H7 (cell line): ENCODE measurements at places on chromosomes 13 and 19. TPM values are rescaled to one million over a fixed set of nuclear protein-coding genes. Genes with fewer than 3 reads are reported as not detected.
A peak's percentile ranks its signal among the peaks of the same experiment; 100 is the strongest.

- DNase-seq, result no peak
Measured at GRCh38 chr13:75986818-75987217, 350.7 kb downstream of the LMO7 start.

GRCh38 chr13:21039097-21039800, 22.1 kb downstream of the LATS2 start:
- peak; percentile 38 for DNase-seq

GRCh38 chr13:100825557-100825956, 151.0 kb upstream of the TMTC4 start:
- DNase-seq, result no peak

GRCh38 chr19:17180997-17181702, 34.0 kb upstream of the USE1 start:
- peak; percentile 82 for DNase-seq

- no peak for DNase-seq
Measured at GRCh38 chr13:111638233-111638632, 317.8 kb downstream of the TEX29 start.

DNA sequence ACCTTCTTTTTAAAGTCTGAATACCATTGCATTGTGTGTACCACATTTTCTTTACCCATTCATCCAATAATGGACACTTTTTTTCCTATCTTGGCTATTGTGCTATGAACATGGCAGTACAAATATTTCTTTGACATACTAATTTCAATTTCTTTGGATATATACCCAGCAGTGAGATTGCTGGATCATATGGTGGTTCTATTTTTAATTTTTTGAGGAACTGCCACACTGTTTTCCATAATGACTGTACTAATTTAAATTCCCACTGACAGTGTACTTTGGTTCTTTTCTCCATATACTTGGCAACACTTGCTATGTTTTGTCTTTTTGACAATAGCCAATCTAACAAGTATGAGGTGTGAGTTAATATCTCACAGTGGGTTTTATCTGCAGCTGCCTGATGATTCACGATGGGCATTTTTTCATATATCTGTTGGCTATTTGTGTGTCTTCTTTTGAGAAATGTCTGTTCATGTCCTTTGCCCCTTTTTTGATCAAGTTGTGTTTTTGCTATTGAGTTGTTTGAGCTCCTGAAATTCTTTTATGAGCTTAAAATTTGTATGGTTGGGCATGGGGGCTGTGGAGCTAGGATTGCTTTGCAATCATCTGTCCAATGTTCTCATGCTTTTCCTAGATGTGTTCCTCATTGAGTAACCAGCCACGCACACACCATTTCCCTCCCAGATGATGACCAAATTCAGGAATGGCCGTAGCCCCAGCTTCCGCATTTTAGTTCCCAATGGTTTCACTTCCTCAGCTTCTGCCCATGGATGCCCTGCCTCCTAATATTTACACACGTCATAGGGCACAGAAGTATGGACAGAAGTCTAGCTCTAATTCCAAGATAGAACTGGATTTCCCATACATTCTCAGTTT, 380.0 kb upstream of the SGCG start:
- DNase-seq, result no peak

DNA sequence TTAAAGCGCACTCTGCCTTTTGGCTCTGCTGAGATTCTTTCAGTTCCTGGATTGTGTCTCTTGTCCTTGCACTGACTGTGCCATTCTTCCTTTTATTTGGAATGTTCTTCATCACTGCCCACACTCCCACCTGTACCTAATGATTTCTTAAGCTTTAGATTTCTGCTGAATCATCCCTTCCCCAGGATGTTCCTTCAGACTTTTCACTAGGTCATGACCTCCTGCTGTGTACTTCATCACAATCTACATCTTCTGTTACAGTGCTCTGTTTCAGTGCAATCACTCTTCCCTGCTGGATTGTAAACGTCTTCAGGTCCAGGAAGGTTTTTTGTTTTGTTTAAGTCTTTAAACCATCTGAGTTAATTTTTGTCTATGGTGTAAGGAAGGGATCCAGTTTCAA, 281.0 kb downstream of the ATP8A2 start:
- peak; percentile 14 for DNase-seq

DNA sequence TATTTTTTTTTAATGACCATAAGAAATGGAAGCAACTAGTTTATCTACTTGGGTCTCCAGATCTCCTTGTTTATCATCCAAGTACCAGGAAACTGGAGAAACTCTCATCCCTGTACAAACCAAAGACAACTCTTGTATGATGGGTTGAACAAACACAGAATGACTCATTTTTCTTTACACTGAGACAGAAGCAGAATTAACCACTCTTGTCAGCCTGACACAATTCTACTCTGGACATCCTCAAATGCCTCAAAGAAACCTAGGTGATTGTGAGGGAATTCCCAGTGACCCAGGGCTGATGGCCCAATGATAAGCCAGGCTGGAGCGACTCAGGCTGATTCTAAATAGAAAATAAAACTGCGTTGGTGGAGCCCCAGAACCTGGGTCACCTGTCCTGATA, 151.5 kb downstream of the ZNF737 start:
- no peak for DNase-seq

PSG2 gene
- not detected in 2 replicates for total RNA-seq

ZNF491 gene
- 0.03 TPM in 1 of 2 replicates, not detected in the other for total RNA-seq
